ENCODE measurements at places on chromosomes 1 and 21.
A peak's percentile ranks its signal among the peaks of the same experiment; 100 is the strongest.

- no peak for DNase-seq
These were observed 3.1 kb downstream of the ENO1 start for GRCh38 chr1:8875216-8875861.

- DNase-seq = peak; percentile 22
These were observed 56.6 kb upstream of the EDN2 start for GRCh38 chr1:41540886-41541591.

GRCh38 chr1:107058245-107059032 is 2.0 kb downstream of the PRMT6 start:
- no peak for DNase-seq

DNA sequence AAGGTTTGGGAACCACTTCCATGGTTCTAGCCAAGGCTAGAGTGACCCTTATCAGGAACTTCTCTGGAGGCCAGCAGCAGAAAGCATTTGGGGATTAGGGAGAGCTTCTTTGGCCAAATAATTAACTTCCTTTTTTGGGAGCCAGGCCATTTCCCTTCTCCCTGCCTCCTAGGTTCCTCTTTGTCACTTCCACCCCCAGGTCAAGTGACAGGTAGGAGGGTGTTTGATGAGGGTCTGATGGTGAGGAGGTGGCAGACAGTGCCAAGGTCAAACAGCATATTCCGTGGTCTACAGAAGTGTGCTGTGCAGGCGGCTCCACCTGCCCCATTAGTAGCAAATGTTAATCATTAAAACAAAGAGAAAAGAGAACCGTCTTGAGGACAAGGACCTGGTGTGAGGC is 1.9 kb upstream of the KCNA10 start:
- DNase-seq = no peak

- no peak for DNase-seq
These were observed 63.5 kb upstream of the DIRAS3 start for GRCh38 chr1:68113966-68114365.

- no peak for DNase-seq
These were observed 293.5 kb downstream of the NTNG1 start for GRCh38 chr1:107434361-107434693.

DNA sequence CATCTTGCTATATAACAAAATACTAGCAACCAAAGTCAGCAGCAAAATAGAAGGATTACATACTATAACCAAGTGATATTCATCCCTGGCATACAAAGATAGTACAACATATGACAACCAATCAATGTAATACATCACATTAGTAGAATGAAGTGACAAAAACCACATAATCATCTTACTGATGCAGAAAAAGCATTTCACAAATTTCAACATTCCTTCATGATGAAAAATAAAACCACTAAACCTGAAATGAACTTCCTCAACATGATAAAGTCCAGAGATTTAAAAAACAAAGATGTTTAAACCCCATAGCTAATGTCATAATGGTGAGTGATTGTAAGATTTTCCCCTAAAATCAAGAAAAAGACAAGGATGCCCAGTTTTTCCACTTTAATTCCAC is 18.6 kb downstream of the RO60 start:
- no peak for DNase-seq

DNA sequence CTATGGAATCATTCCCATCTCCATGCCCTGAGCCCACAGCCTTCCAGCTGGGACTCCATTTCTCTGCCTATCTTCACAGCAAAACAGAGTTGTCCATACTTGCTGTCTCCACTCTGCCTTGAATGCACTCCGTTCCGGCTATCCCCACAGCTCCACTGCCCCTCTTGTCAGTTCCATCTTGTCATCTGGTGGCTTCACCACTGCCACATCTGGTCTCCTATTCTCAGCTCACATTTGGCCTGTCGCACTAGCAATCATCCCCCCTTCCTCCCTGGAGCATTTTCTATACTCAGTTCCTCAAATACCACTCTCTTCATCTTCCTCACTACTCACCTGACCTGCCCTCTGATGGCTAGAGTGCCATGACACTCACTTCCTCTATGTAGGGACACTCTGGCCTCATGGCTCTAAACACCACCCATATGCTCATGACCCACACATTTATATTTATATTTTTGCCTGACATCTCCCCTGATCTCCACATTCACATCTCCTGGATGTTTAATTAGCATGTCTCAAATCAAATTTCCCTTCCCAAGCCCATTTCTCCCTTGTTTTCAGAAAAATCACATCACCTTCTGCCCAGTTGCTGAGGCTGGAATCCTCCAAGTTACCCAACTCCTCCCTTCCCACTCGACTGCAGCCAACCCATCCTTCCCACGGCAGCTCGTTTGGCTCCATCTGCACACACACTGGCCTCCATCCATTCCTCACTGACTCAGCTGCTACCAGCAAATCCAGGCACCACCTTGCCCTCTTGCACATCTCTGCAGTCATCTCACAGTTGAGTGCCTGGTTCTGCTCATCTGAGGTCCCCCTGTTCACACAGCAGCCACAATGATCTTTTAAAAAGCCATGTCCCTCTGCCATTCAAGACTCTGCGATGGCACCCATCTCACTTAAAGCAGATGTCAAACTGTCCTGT is 6.1 kb downstream of the ZNF692 start:
- DNase-seq = no peak

DNA sequence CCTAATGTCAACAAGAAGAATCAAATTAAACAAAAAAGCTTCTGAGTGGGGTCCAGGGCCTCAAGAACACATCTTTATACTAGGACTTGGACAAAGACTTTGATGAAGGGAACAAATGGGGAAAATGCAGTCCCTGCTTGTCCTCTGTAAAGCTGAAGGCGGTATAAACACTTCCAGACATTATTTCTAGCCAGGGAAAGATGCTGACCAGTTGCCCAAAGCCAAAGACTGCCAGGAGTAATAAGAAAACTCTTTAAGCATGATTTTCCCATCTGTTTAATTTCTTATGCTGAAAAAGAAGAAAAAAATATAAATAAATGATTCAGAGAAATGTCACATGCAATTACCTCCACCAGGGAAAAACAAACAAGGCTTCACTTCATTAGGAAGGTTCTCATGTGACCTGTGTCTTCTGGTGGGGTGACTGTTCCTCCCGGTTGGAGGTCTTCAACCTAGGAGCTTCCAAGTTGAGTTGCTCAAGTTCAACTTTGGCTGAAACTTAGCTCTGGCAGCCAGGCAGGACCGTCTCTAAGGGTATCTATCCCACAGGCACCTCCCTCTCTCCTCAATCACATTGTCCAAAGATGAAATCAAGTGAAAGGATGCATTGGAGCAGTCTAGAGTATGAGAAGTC is 65.2 kb upstream of the KCNE2 start:
- no peak for DNase-seq

GRCh38 chr1:6785318-6785727 is at the start of gene CAMTA1:
TSS of gene CAMTA1 (plus strand) at chr1:6785454. CDS start at chr1:6785531, 77 bp downstream.
- DNase-seq = no peak

DNA sequence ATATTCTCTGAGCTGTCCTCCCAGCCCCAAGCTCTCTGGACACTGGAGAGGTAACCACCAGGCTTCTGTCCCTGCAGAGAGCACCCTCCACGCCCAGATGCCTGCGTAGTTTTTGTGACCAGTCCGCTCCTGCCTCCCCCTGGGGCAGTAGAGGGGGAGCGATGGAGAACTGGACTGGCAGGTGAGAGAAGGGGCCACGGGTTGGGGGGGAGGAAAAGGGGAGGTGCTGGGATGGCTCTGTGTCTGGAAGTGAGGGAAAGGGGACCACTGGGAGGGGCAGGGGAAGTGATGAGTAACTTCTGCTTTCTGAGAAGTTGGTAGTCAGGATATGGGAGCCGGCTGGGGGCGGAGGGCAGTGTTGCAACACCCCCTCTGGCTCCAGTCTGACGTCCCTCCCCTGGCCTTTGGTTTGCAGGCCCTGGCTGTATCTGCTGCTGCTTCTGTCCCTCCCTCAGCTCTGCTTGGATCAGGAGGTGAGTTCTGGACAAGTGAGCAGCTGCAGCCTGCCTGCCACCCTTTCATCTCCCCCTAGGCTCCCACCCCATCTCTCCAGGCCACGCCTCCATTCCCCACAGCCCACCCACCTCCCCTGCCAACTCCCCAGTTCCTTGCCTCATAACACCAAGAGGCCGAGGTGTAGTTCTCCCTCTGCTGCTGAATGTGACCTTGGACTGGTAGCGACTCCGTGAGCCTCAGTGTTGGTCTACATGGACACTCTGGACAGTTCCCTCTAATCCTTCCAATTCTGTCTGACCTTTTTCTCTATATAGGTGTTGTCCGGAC is 3.1 kb downstream of the ADAMTSL4 start:
- DNase-seq = peak; percentile 84

DNA sequence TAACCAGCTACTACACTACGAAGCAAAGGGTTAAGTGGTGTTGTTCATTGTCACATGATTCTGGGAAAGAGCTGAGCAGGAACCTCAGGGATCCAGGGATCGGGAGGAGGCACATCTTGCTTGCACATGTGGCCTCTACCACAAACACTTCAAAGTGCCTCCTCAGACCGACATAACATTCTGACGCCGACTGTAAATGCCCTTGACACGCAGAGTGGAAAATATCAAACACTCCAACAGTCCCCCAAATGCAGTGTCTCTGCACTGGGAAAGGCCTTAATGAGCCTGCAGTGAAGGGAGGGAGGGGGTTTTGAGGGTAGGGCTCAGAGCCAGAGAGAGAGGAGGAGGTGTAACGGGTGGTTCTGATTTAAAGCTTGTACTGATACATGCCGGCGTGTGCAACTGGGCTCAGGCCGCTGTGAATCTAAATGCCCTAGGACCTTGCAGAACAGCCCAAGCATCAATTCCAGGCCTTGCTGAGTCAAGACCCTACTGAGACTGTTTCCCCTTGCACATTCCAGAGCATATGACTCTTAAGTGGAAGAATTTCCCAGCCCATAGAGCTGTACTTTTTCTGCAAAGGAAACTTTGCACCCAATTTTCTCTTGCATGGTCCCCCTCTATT is 163.7 kb downstream of the NTMT2 start:
- DNase-seq = peak; percentile 82

DNA sequence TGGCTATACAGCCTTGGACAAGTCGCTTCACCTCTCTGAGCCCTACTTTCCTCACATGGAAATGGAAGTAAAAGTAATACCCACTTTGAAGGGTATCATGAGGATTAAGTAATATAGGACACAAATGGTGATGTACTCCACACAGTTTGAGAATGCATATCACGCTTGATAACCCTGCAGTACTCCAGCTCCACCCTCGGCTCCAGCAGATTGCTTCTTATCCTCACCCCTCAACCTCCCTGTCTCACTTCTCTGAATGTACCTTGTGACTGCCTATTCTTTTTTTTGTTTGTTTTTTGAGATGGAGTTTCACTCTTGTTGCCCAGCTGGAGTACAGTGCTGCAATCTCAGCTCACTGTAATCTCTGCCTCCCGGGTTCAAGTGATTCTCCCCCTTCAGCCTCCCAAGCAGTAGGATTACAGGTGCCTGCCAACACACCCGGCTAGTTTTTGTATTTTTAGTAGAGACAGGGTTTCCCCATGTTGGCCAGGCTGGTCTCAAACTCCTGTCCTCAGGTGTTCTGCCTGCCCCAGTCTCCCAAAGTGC is 55.5 kb downstream of the LDLRAD2 start:
- no peak for DNase-seq

DNA sequence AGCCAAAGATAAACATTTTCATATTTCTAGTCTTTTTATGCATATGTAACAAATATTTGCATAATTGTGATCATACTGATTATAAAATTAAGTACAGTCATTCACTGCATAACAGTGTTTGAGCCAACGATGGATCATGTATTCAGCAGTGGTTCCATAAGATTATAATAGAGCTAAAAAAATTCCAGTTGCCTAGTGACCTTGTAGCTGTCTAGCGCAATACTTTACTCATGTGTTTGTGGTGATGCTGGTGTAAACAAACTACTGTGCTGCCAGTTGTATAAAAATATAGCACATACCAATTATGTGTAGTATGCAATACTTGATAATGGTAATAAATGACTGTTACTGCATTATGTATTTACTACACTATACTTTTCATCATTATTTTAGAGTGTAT is 2.1 kb upstream of the S100A10 start:
- no peak for DNase-seq

DNA sequence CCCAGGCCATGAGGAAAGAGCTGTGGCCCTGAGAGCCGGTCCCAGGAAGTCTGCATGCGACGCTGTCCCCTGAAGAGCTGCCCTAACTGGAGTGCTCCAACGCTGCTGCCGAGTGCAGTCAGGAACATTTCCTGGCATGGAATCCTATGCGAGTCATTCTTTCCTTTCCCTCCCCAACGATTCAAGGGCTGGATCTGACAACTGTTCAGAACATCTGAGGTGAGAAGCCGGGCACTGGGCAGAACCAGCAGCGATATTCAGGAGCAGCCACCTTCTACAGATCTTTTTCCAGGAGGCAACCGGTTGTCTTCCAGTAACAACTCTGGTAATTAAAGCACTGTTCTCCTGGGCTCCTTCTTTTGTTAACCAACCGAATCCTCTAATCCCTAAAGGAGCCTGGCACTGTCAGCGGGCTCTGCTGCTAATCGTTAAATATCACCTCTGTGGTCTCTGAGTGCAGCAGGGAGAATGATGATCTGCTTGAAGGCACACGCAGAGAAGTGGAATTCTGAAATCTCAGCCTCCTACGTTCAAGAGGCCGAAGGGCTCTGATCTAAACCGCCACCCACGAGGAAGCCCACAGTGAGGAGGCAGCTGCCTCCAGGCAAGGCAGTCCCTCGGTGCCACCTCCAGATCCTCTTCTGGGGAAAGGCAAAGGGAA is 55.8 kb downstream of the SLC45A1 start:
- peak; percentile 78 for DNase-seq

- no peak for DNase-seq
These were observed 14.7 kb upstream of the CD53 start for GRCh38 chr1:110857964-110858948.

GRCh38 chr1:37755951-37756560 is 8.9 kb downstream of the EPHA10 start:
- DNase-seq = no peak

DNA sequence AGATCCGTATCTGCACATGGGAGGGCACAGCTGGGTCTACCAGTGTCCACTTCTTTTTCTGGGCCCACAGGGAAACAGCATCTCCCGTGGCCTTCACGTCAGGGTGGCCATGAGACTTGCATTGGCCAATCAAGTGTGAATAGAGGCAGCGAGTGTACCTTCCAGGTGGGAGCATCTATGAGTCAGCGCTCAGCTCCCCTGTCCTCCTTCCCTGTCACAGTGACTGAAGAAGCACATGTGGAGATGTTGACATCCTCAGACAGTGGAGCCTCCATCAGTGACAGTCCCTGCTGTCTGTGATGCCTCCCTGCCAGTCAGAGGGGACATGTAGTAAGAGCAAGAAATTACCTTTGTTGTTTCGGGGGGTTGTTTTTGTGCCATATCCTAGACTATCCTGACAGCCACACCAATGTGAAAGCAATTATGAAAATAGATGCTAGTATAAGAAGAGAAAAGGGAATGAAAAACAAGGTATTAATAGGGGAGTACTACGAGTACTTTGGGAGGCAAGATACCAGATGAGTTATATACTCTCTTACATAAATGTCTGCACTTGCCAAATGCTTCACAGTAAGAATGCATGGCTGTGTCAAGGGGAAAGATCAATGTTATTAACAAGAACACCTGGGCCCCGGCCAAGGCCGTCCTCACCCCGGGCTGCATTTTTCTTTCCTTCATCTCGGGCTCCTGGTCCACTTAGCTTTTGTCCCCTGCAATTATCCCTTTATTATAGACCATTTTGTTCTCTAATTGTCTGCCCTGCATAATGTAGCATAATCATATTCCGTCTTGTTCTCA is 86.0 kb downstream of the MATN1 start:
- no peak for DNase-seq
